ENCODE measurements at places on chromosomes 16 and 17. TPM values are rescaled to one million over a fixed set of nuclear protein-coding genes. Genes with fewer than 3 reads are reported as not detected.
A peak's percentile ranks its signal among the peaks of the same experiment; 100 is the strongest.

The HSD17B2 gene
- 0.71 TPM for total RNA-seq

DNA sequence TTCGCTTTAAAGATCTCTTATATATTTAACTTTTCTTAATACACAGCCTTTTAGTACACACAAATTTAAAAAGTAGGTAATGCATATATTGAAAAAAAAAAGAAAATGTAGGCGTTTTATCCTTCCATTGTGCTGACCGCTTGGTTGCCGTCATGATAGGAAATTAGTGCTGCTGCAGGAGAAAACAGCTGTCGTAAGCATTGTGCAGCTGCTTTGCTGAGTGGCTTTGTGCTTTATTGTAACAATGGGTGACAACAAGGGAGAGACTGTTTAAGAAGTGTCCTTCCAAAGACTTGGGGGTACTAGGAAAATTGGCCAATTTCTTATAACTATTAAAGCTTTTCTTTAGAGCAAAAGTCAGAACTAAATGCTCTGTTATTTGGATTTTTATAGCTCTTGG is 5.0 kb downstream of the HERPUD1 start:
- no peak for ATAC-seq

DNA sequence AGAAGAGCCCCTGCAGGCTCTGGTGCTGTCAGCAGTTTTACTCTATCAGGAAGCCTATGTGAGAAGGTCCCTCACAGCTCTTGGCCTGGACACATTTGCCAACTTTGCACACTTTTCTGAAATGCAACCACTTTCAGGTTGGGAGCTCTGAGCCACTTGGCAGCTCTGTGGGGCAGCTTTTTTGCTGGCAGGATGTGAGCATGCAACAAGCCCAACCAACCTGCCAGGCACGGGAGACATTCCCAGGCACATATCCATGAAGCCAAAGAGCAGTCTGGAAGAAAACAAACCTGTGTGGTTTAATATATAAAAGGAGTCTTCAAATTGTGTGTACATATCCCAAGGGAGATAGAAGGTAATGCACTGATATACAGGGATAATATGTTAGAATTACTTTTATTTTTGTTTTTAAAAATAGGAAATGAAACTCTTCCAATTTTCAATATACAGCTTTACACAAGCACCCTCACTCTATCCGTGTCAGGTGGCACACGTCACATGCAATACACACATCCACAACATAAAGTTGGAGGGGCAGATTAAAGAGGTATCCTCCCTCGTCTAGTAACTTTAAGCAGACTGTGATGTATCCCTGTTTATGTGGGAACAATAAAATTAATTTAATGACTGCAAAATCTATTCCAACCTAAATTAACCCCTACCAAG is 57.4 kb upstream of the COX10 start:
- ATAC-seq, result no peak

The TM4SF5 gene
- not detected for total RNA-seq

- ATAC-seq, result no peak
Observed at GRCh38 chr17:1920948-1921351, 91.1 kb downstream of the RPA1 start.

The TMEM220 gene
- total RNA-seq, result 1.8 TPM

DNA sequence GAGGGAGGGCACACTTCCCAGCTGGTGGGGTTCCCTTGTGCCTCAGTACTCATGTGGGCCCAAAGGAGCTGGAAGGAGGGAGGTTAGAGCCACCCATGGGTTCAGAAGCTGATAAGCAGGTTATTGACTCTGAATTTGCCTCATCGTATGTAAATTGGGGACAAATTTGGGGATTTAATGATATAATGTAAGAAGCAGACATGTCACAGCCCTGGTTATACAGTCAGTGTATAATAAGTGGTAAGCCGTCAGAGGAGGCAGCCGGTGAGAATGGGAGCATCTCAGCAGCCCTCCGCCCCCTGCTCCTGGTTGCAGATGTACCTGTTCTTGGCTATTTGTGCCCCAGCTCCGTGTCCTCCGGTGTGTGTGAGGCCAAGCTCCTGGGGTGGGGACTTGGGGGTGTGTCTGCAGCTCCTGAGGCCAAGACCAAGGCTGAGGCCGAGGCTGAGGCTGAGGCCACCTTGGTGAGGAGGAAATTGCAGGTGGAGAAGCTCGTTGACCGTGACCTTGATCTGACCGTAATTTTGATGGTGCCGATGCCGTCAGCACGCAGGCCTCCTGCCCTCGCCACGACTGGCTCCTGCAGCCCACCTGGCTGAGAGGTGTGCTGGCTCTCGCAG is 288.1 kb downstream of the SEC14L1 start:
- no peak for ATAC-seq

GRCh38 chr16:46638947-46639925 is 18.1 kb upstream of the SHCBP1 start:
- peak; percentile 19 for ATAC-seq

DNA sequence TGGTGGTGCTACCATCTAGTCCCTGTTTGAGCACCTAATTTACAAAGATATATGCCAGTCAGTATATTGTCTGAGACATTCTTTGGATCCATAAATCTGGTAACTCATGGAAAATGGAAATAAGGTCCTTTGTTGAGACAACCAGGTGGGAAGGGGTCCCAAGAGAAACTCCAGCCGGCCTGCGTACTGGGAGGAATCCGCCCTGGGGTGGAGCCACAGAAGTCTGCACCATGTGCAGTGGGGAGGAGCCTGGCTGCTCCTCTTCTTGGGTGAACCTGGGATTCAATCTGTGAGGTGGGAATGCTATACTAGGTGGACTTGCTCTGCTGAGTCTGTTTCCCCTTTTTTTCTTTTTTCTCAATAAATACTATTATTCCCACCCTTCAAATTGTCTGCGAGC is 339.2 kb upstream of the TNRC6C start:
- ATAC-seq, result no peak
